ENCODE measurements at places on chromosomes 11 and 22.
A peak's percentile ranks its signal among the peaks of the same experiment; 100 is the strongest.

DNA sequence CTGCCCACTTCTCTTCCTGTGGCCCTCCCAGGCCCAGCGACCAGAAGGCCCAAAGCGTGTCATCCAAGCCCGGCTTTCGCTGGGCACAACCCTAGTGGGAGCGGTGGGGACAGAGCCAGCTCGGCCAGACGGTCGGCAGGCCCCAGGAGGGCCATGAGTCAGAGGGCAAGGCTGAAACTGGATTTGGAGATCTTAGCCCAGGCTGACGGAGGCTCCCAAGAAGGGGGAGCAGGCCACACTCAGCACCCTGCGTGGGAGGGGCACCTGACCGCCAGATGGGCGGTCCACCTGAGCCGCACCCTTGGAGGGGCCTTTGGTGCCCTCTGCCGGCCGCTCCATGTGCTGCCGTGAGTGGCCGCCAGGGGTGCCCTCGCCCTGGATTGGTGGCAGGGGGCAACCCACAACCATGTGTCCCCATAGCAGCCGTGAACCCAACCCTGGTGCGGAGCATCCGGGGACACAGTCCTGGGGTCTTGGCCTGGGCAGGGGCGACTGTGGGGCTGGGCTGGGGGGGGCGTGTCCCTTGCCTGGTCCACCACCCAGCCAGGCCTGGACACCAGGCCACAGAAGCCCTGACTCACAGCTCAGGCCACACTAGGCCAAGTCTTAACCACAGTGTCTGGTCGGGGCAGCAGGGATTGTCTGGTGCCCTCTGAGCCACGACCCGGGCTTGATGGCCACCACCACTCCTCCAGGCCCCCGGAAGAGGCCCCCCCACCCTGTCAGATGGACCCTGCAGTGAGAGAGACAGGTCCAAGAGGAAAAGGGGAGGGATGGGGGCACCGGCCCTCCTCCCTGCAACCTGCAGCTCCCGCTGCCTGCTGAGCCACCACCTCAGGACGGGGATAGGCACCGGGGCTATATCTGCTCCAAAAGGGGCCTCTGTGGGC is 19.2 kb upstream of the TALDO1 start:
- peak; percentile 84 for DNase-seq

DNA sequence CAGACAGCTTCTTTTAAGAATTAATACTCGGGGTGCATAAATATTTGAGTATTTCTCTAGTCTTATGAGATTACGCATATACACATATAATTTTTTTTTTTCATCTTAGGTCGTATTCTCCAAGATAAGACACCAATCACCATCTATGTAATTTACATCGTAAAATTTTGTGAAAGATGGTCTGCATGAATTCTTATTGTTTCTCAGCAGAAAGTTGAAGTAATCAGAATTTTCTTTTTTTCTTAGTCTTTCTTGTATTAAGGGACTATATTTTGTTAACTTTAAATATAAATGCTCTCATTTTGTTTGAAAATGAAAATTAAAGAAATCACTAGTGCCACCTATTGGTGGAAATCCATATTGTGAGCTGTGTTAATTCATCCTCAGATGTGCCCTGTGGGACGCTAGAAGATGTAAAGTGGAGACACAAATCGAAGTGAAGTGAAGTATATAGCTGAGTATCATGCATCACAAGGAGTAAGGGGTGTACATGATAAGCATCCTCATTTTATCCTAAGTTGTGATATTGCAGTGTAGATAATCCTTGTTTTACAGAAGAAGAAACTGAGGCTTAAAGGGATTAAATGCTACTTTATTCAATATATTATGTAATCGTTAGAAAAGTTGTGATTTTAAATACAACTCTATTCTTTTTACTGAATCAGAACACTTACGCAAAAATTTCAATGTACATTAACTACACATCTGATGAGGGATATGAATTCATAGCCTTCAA is 2084.3 kb downstream of the LRRC4C start:
- DNase-seq = peak; percentile 54

DNA sequence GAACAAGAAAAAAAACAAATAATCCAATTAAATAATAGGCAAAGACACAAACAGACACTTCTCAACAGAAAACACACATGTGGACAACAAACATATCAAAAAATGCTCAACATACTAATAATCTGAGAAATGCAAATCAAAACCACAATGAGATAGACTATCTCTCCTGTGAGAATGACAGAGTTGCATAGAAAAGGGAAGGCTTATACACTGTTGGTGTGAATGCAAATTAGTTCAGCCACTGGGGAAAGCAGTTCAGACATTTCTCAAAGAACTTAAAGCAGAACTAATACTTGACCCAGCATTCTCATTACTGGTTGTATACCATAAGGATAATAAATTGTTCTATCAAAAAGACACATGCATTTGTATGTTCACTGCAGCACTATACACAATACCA is 637.8 kb upstream of the LUZP2 start:
- no peak for DNase-seq

- DNase-seq = no peak
These were observed 13.6 kb upstream of the TRIM29 start for GRCh38 chr11:120151536-120151935.

DNA sequence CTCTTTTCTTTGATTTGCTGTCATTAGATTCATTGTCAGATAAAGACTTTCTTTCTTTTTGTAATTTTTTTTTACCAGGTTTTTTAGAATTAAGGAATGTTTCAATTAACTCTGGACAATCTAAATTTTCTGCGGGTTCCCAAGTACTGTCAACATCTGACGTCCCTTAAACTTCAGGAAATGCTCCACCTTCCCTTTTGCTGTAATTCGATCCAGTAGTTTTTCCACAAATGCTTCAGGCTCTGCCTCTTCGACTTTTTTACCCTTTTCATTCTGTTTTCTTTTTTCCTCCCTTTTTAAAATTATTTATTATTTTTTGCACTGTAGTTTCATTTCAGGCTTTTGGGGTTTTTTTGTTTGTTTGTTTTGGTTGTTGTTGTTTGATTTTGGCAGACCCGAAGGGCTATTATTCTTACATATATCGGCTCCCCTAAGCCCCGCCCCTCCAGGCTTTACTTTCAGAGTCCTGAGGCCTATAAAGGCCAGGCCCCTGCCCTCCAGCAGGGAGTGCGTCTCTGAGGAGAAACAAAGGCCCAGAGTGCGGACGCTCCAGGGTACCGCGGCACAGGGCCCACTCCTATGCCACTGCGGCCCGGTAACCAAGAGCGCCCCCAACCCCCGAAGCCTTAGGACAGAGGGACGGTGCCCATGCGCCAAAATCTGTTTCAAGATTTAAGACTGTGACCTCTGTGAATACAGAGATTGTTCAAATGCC is 116.4 kb downstream of the TYR start:
- no peak for DNase-seq

DNA sequence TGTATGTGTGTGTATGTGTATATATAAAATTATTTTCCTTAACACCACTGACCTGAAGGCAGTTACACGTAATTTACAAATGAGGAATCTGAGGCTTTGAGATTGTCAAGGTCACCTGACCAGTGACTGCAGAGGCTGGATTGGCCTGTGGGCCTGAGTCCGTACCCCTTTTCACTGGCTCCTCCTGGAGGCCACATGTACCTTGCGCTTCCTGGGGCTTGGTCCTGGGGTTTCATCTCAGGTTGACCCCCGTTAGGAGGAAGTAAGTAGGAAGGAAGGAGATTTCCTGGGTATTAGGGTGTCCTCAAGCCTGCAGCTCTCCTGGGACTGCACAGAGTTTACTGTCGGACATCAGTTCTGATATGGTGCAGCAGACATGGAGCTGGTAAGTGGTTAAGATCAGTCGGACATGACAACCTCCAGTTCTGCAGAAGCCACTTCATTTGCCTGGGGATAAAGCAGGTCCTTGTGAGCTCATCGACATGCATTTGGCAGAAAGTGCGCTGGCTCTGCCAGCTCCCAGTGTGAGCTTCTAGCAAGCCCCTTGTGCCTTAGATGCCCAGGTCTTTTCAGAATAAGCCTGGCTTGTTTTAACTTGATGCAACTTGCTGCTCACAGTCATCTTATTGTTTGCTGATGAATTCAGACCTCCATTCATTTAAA is 36.6 kb downstream of the ST3GAL4 start:
- DNase-seq = no peak
